Occipital lobe (tissue), 3 donors: ENCODE measurements at places on chromosomes 4 and X. TPM values are rescaled to one million over a fixed set of nuclear protein-coding genes. Genes with fewer than 3 reads are reported as not detected.

Gene SPANXB1
- not detected for total RNA-seq

Gene MAGEA12
- not detected for total RNA-seq

Gene MAGEB10
- total RNA-seq = not detected

Gene FGB
- 2.8 TPM for total RNA-seq

DNA sequence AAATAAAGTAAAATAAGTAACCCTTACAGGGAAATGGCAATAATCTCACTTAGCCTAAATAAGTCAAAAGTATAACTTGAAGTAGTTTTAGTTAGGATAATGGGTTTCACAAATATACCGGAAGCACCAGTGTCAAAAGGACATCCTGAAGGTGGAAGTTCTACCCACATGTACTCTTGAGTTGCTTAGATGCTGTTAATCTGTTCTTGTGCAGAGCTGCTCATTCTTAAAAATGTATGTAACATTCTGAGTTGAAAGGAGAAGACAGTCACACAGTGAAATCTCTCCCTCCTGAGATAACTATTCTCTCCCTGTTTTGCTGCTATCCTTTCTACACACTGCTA lies 11.2 kb upstream of the CCNG2 start:
- no peak for DNase-seq

GRCh38 chr4:5730993-5731990 lies 20.3 kb downstream of the EVC start:
- no peak for DNase-seq

DNA sequence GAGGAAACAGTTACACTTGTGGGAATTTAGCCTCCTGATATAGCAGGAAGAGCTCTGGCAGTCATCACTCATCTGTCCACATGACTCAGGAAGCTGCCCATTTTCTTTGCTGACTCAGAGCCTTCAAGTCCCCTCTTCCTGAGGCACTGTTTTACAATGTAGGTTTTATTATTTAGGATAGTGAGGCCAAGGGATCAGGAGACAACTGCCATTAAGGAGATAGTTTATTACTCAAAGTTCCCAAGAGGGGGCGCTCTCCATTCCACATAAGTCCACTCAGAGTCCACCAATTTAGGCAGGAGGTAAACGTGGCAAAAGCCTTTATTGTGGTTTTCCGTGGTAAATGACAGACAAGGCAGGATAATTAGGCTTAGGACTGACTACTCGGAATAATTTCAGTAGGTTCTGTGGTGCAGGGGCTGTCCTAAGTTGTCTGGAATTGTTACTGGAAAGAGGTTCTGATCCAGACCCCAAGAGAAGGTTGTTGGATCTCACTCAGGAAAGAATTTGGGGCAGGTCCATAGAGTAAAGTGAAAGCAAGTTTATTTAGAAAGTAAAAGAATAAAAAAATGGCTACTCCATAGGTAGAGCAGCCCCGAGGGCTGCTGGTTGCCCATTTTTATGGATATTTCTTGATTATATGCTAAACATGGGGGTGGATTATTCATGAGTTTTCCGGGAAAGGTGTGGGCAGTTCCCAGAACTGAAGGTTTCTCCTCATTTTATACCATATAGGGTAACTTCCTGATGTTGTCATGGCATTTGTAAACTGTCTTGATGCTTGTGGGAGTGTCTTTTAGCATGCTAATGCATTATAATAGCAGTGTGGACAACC lies 96.0 kb upstream of the RAB40AL start:
- no peak for DNase-seq

DNA sequence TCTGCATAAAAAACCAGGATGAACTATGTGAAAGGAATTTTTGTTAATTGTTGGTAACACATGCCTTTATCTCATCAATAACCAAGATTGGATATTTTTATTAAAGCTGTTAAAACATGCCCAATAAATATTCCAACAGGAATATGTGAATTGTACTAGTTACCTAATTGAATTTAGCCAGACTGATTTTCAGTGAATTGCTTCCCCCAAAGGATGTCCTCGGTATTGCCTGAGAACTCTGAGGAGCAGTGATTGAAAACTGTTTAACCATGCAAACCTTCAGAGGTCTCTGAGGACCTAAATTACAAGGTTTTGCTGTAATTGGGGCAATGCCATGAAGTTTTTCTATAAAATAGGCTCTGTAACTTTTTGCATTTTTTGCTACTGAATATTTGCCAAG lies 66.6 kb downstream of the BLTP1 start:
- DNase-seq = no peak

- no peak for DNase-seq
Observed at GRCh38 chrX:68989456-68989855, 160.6 kb downstream of the EFNB1 start.

- no peak for DNase-seq
Observed at GRCh38 chr4:138561276-138561880, 319.2 kb upstream of the SLC7A11 start.

DNA sequence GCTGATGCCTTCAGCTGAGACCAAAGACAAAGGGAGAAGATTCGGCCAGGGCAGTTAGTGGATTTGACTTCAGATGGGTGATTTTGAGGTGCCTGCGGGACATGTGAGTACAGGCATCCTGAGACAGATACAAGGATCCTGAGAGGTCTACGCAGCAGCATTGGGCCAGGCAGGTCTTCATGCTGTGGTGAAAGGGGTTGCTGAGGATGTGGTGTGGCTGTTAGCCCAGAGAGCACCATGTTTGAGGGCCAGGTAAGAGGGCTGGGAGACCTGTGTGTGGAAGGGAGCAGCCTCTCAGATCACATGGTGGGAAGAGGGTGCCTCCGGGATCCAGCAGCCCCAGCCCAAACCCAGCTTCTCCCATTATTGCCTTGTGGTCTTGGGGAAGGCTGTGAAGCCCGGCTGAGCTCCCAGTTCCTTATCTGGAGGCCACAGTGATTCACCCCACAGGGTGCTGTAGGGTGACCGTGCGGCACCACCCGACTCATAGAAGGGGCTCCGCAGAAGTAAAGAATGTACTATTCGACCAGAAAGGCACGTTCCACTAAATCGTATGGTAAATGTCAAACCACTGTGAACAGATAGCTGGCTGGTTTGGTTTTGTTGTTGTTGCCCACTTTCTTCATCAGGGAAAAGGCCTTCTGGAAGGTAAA lies 27.7 kb upstream of the TADA2B start:
- no peak for DNase-seq

DNA sequence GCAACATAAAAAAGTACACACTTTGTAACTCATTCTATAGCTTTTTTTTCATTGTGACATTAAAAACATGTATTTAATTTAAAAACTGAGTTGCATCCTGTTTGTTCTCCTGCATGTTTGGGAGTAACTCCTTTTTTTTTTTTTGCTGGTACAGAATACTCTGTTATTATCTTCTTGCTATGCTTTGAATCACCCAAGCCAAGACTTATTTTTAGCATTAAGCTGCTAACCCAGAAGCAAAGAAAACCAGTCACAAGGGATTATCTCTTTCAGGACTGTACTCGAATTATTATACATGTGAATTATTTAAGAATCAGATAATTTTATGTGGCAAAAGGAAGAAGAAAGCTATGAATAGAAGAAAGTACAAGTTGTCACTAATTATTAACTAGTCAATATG lies 194.9 kb downstream of the ADAMTS3 start:
- no peak for DNase-seq

DNA sequence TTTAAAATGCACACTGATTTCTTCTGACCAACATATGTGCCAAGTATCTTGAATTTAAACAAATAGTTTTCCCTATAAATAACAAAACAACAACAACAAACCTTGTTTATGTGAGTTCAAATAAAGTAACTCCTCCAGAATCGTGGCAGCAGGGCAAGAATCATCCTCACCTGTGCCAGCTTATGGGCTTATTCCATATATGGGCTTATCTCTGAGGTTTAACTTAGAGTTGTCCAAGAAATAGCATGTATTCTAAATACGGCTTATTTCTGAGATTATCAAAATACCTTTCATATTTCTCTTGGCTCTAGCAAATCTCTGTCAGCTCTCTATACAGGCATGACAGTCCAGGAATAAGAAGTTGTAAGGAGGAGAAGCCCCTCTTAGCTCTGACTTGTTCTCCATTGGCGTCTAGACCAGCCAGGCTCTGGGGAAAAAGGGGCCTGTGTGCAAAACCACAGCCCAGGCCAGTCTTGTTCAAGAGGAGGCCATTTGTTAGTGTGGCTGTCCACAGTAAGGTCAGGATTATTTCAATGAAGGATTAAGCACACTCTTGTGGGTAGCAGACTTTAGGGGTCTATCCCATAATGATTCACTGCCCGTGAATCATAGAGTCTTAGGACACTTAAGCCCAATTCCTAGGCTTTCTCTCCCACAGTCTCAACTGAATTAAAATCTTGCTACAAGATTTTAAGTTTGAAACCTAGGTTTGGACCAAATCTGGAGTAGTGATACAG lies 63.2 kb downstream of the FRAS1 start:
- DNase-seq = no peak

- DNase-seq = no peak
Observed at GRCh38 chr4:43234626-43235415, 342.3 kb downstream of the GRXCR1 start.

- no peak for DNase-seq
Observed at GRCh38 chr4:75629239-75629638, 1.1 kb downstream of the CDKL2 start.

DNA sequence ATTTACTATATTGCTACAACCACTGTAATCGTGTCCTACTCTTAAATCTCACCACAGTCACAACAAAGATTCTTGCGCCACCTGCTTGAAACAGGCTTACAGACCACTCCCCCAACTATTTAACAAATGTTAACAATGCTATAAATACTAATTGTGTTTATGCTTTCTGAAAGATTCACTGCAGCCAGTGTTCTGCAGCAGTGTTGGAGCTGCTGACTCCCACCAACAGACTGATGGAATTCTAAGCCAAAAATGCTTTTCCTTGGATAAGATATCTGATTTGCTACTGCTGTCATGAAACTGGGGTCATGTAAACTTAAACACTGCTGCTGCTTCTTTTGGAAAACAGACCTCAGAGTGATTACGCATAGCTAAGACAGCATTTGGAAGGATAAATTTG lies 244.2 kb upstream of the MAB21L2 start:
- DNase-seq = no peak

DNA sequence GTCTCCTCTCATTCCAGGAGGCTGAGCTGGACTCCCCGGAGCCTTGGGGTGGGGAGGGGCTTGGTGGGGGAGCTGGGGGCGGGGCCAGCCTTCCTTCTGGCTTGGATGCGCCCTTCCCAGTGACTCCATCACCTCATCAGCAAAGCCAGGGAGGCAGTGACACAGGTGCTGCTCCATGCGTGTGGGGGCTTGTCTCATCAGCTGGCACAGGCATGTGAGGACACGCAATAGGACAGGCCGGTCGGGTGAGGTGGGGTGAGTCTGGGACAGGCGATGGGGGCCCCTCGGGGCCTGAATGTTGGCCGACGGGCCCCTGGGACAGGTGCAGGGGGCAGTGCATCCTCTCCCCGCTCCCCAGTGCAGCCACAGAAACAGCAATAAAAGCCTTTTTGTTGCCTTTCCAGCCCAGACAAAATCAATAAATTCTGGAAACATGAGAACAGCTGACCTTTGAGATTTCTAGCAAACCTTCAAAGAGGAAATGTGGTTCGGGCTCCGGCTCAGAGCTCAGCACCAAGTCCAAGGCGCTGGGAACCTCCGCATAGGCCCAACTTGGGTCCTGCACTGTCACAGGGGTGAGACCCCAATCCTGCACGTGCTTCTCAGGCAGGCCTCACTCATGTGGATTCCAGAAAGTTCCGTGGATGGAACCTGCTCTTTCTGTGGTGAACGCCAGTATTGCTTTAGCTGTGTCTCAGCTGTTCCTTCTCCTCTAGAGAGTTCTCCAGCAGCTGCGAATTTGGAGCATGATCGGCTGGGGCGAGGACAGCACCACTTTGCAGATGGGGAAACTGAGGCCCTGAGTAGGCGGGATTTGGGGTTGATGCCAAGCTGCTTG lies 18.5 kb downstream of the ADRA2C start:
- no peak for DNase-seq

DNA sequence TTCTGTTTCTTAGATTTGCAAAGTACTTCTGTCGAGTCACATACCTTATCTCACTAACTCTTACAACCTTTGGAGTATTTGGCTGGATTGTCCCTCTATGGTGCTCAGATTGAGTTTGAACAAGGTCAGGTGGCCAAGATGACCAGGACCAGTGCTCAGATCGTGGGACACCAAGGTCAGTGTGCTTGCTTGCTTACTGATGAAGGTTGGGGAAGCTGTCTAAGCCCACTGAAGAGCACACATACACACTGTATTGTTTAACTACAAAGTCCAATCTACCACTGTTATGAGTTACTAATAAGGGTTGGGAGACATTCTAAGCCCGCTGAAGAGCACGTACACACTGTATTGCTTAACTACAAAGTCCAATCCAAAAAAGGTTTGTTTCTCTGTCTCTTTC lies 53.7 kb downstream of the TAB3 start:
- no peak for DNase-seq

DNA sequence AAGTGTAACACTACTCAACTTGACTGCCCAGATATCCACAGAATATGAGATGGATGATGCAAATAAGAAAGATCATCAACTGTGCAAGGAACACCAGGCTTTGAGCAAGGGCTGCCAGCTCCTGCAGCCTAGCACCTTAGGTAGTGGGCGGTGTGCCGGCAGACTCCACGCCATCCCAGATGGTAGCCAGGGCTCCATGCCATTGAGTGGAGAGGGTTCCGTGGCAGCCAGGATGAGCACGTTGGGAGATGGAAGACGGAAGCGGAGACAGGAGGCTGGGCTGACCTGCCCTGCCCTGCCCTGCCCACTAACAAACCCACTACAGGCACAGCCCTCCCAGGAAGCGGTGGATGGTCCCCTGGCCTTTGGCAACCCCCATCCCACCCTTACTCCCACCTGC lies 51.9 kb downstream of the TMPRSS11F start:
- no peak for DNase-seq

DNA sequence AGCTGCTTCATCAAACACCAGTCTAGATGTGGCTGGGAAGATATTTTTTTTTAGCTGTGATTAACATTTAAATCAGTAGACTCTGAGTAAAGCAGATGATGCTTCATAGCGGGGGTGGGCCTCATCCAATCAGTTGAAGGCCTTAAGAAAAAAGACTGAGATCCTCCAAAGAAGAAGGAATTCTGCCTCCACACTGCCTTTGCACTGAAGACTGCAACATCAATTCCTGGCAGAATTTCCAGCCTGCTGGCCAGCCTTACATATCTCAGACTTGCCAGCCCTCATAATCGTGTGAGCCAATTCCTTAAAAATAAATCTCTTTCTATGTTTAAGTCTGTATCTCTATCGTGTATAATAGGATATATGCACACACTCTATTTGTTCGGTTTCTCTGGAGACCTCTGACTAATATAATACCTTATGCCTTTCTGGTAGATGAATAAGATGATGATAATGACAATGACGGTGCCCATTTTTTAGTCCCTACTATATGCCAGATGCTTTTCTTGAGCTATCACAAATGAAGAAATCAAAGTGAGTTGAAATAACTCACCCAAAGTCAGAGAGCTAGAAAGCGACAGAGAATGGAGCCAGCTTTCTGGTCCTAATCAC lies 66.1 kb upstream of the SOD3 start:
- no peak for DNase-seq
